ENCODE measurements at places on chromosomes 1 and 21.

GRCh38 chr1:41504114-41505035 is 19.9 kb upstream of the EDN2 start:
- H3K36me3 ChIP-seq, result no peaks in the 10 kb centered on the region
- H3K27ac ChIP-seq, result no peak overlapping the region
- H3K27me3 ChIP-seq, result no peaks in the 10 kb centered on the region
- DNase-seq, result no peak
- peaks cover 2% of the 10 kb centered on the region for H3K4me1 ChIP-seq

- no peaks in the 10 kb centered on the region for H3K27me3 ChIP-seq
- H3K4me3 ChIP-seq, result no peak overlapping the region
- no peaks in the 10 kb centered on the region for H3K36me3 ChIP-seq
- H3K27ac ChIP-seq, result no peak overlapping the region
- peaks cover 10% of the 10 kb centered on the region for H3K4me1 ChIP-seq
- no peak for DNase-seq
Observed at GRCh38 chr1:61455400-61455799, 269.5 kb downstream of the TM2D1 start.

GRCh38 chr1:203090421-203091198 is 4.8 kb upstream of the MYOG start:
- no peak overlapping the region for H3K27ac ChIP-seq
- H3K36me3 ChIP-seq, result no peaks in the 10 kb centered on the region
- H3K27me3 ChIP-seq, result peaks cover 17% of the 10 kb centered on the region

- H3K4me3 ChIP-seq, result no peak overlapping the region
- no peak overlapping the region for H3K27ac ChIP-seq
- H3K36me3 ChIP-seq, result peaks cover 1% of the 10 kb centered on the region
- DNase-seq, result no peak
- peaks cover 4% of the 10 kb centered on the region for H3K4me1 ChIP-seq
Observed at GRCh38 chr1:243725846-243726245, 124.2 kb downstream of the AKT3 start.

DNA sequence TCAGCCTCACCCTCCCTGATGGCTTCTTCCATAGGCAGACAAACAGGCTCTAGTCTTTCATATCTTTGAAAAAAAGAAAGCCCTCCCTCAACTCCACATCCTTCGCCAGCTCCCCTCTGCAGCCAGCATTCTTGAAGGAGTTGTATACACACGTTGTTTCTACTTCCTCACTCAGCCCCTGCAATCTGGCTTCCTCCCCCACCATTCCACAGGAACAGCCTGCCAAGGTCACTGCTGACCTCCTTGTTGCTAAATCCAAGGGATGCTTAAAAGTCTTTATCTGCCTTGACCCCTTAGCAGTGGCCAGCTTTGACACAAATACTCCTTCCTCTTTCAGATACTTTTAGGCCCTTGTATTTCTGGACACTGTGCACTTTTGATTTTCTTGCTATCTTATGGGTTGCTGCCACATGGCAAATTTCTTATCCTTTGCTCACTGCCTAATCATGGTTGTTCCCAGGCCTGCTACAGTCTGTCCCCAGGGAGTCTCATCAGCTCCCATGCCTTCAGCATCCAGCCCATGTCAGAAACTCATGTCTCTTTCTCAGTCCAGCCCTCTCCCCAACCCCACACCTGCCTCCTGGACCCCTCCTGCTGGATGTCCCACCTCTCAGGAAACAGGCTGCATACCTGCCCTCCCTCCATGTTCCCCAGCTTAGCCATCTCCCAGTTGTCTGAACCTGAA is 8.3 kb downstream of the FAM229A start:
- peaks cover 3% of the 10 kb centered on the region for H3K27me3 ChIP-seq
- H3K4me3 ChIP-seq, result peak overlapping the region; percentile 9
- H3K36me3 ChIP-seq, result peaks cover 5% of the 10 kb centered on the region
- H3K4me1 ChIP-seq, result peaks cover 19% of the 10 kb centered on the region
- no peak for DNase-seq

DNA sequence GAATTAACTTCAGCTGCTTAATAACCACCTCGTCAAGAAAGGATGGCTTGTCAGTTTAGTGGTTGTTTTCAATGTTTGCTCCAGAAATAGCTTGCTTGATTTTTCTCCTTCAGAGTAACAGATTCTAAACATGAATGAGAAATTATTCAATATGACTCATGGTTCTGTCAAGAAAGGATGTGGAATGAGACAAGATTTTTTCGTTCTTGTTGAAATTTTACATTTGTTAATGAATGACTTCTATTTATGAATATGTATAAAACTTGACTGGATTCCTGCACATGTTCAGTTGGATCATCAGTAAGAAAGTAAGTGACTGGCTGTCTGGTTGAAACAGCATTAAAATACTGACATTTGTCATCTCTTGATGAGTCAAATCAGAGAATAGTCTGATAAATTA is 38.3 kb downstream of the IFI44 start:
- no peaks in the 10 kb centered on the region for H3K36me3 ChIP-seq
- no peak for DNase-seq
- H3K27me3 ChIP-seq, result peaks cover 20% of the 10 kb centered on the region

GRCh38 chr1:44720281-44720680 is 10.7 kb downstream of the RNU5D-1 start:
- peak overlapping the region; percentile 0 for H3K4me3 ChIP-seq
- no peak for DNase-seq
- H3K27ac ChIP-seq, result peak overlapping the region; percentile 94

GRCh38 chr1:44807364-44808062 is 362 bp upstream of the DYNLT4 start:
- H3K27ac ChIP-seq, result peak overlapping the region; percentile 99
- H3K4me1 ChIP-seq, result peaks cover 55% of the 10 kb centered on the region
- H3K27me3 ChIP-seq, result no peaks in the 10 kb centered on the region
- H3K36me3 ChIP-seq, result peaks cover 17% of the 10 kb centered on the region

GRCh38 chr1:65526049-65526556 is 105.6 kb downstream of the LEPR start:
- no peak overlapping the region for H3K4me3 ChIP-seq
- no peak overlapping the region for H3K27ac ChIP-seq
- H3K4me1 ChIP-seq, result no peaks in the 10 kb centered on the region
- DNase-seq, result no peak
- H3K36me3 ChIP-seq, result peaks cover 1% of the 10 kb centered on the region
